ENCODE measurements at places on chromosomes 1 and 21.

DNA sequence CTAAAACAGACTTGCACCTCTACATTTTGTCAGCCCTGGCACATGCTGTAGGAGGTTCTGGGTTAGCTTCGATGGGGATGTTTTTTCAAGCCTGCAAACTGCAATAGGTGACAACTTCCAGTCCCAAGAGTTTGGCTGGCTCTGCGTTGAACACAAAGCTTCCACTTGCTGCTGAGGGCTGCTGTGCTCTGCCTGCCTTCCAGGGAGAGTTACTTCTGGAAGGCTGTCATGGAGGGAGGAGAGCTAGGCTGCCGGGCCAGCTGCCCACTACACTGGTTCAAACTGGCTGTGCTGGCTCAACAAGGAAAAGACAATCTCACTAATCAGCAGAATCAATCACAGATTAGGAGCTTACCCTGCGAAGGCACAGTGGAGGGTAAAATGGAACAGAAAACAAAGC is 46.7 kb upstream of the PPP2R5A start:
- DNase-seq, result no peak

DNA sequence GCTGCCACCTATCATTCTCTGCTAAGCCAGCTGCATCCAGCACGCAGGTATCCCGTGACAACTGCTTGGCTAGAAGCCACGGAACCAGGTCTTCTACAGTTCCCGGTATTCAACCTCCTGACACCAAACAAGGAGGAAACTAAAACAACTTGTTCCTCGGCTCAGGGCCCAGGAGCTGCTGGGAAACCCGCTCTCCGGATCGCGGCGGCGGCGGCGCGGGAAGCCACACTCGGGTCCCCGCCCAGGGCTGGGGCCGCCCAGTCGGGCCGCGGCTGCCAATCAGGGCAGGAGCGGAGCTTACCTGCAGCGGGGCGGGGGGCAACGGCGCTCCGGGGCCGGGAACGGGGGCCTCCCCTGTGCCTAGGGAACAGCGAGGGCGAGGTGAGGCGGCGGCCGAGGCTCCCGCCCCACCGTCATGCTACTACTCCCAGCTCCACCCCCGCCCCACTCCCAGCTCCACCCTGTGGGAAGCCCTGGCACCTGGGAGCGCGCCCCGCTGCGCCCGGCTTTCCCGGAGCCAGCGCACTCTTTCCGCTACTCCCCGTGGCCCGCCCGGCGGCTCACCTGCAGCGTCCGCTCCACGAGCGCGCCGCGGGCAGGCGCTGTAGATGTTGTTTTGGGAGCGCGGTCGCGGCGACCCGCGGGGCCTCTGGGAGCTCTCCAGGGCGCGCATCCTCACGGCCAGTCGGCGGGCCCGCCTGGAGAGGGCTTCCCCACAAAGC is 12.1 kb downstream of the IL24 start:
- no peak for DNase-seq

GRCh38 chr1:178693366-178693765 is 31.7 kb upstream of the RALGPS2 start:
- DNase-seq, result no peak

GRCh38 chr1:37288900-37289299 is 185.5 kb upstream of the ZC3H12A start:
- DNase-seq, result no peak

DNA sequence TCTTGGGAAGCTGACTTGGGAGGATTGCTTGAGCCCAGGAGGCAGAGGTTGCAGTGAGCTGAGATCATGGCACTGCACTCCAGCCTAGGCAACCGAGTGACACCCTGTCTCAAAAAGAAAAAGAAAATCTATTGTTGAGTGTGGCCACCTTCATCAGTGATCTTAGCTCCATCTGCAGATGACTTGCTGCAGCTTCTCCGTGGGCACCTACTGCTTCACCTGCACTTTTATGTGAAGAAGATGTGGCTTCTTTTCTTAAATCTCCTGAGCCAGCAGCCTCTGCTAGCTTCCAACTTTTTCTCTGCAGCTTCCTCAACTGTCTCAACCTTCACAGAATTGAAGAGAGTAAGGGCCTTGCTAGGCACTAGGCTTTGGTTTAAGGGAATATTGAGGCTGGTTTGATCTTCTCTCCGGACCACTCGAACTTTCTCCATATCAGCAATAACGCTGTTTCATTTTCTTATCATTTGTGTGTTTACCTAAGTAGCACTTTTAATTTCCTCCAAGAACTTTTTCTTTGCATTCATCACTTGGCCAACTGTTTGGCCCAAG is 28.0 kb downstream of the AGPAT3 start:
- no peak for DNase-seq

DNA sequence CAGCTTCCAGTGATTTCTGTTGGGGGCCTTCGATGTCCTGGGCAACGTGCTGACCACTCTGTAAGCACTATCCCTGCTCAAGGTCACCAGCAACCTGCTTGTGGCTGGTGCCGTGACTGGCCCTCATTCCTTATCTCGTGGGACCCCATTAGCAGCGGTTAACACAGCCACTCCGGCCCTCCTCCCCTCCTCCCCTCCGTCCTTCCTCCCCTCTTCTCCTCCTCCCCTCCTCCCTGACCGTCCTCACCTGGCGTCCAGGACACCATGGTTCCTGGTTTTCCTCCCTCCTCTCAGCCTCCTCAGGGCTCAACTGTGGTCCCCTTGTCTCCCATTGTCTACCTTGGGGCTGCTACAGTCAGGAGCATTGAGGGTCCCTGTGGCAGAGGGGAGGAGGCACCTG is 157.7 kb downstream of the CAMTA1 start:
- no peak for DNase-seq

- no peak for DNase-seq
Measured at GRCh38 chr1:86507935-86508582, 38.8 kb upstream of the CLCA4 start.

DNA sequence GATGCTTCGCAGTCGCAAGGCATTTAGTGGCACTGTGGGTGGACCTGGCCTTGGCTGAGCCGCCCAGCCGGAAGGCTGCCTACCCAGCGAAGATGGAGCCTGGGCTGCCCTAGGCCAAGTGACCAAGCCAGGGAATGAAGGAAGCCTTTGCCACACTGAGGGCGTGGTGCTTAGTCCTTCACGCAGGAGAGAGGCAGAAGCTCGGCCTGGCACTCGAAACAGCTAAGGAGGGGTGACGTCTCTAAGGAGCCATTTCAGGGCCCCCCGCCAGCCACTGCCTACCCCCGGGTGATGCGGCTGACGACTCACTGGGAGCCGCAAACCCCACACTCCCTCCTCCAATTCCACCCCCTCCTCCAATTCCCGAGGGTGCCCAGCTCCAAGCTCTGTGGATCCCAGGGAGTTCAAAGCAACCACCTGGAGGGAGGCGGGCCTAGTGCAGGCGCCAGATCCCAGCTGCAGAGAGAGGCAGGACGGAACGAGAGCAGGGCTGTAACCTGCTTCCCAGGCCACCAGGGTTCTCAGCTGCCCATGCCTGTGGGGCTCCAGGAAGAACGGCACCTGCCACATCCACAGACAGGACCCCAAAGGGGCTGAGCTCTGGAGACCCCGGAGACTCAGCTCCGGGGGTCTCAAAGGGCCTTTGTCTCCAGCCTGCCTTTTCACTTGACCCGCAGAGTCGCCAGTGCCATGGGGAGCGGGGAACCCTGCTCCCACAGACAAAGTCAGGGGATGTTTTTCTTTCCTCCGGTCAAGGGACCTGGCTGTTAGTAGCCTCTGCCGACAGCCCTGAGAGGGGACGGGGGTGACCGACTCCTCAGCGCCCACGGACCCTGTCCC is 75.8 kb downstream of the ARHGEF16 start:
- DNase-seq, result no peak

DNA sequence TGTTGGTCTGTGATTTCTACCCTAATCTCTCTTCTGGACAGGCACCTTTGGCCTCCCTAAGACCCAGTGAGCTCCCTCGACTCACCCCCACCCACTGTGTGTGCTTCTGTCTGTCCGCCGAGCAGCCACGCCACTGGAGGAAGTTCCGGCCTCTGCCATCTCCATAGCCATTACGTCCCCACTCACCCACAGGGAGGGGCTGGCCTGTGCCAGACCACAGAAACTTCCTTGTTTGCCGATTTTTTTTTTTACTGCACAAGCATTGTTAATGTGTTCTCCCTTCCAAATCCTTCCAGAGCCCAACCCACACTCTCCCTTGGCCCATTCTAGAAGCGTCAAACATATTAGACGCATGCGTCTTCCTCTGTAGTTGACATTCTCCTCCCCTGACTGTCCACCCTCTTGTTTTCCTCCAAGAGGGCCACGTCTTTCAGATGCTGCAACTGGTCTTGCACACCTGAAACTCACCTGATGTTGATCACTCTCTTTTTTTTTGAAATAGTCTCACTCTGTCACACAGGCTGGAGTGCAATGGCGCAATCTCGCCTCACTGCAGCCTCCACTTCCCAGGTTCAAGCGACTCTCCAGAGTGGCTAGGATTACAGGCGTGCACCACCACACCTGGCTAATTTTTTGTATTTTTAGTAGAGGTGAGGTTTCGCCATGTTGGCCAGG is 72.3 kb downstream of the EVA1C start:
- no peak for DNase-seq

- DNase-seq, result no peak
Measured at GRCh38 chr21:29958551-29958950, 18.8 kb upstream of the GRIK1 start.

GRCh38 chr1:226565476-226565875 is 16.9 kb downstream of the STUM start:
- no peak for DNase-seq

- DNase-seq, result no peak
Measured at GRCh38 chr1:6675941-6676340, 25.7 kb downstream of the DNAJC11 start.

DNA sequence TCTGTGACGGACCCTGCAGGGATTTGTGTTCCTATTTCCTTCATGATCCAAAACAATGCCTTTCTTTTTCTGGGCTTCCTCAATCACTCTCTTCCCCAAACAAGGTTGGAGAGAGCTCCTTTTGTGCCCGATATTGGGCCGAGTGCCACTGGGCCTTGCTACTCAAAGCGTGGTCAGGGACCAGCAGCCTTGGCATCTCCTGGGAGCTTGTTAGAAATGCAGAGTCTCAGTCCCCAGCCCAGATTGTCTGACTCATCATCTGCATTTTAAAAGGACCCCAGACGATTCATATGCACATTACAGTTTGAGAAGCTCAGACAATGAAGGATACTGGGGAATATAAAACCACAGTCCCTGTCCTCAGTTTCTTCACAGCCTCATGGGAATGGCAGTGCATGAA is 19.9 kb downstream of the ADORA1 start:
- DNase-seq, result no peak

DNA sequence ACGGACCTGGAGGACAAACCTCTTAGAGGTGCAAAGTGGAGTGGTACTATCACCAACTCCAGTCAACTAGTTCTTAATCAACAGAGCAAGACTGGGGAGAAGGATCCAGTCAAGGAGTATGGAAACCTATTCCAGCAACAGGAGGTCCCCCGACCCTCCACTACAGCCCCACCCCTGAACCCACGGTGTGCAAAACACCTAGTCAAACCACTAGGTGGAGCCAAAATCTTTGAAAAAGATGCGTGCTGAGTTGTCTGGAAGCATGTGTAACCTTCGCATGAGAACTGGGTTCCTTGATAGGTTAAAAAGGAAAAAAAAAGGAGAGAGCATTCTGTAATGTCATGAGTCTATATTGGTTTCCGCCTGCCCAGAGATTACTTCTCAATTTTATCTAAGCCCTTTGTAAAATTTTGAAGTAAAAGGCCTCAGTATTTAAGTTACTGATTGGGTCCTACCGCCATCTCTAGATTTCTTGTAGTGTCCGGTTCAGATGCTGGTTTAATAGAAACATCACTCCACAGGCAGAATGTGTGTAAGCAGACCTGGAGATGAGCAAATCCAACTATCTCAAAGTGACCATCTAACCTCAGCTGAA is 81.9 kb upstream of the HAO2 start:
- peak; percentile 1 for DNase-seq

DNA sequence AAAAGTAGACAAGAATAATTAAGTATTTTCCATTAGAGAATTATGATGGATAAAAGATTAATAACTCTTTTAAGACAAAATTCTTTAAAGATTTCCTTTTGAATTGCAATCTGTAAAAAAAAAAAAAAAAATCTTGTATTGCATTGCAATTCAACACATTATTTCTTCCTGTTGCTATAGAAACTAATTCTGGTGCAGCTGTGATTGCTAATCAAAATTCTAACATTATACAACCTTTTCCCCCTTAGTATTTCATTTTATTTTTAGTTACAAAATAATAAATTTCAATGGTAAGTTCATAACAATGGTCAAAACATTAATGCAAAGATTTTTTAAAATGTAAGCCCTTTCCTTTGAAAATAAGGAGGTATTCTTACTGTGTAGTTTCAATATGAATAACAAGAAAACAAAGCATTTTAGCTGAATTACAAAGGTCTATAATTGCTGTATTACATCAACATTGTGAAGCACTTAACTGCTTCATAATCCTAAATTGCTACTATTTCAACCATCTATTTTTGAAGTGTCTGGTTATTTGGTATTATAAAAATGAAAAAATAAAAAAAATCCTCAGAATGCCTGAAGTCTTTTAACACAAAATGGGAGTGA is 135.0 kb downstream of the SYT14 start:
- no peak for DNase-seq

- DNase-seq, result no peak
Measured at GRCh38 chr1:170823120-170823519, 112.2 kb upstream of the MROH9 start.

GRCh38 chr1:25848531-25848930 is 10.7 kb downstream of the AUNIP start:
- no peak for DNase-seq

DNA sequence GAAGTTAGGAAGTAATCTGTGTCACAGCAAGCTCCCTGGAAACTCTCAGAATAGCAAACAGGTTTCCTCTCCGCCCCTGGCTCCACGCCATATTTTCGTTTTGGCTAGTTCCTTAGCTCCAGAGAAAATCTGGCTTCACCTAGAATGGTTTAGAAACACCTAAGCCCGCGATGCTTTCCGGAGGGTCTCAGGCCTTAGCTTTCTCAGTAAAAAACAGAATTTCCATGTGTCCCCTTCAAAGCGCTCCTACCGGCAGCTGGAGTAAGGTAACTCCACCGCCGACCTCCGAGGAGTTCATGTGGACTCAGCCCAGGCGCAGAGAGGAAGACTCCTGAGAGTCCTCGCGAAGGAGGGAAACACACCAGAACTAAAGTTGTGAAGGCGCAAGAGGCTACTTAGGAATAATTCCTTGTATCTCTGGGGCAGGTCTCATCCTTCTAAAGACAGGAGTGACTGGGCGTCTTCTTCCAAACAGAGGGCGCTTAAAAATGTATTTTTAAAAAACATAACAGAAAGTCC is 406 bp downstream of the KIAA0040 start:
- DNase-seq, result peak; percentile 8

DNA sequence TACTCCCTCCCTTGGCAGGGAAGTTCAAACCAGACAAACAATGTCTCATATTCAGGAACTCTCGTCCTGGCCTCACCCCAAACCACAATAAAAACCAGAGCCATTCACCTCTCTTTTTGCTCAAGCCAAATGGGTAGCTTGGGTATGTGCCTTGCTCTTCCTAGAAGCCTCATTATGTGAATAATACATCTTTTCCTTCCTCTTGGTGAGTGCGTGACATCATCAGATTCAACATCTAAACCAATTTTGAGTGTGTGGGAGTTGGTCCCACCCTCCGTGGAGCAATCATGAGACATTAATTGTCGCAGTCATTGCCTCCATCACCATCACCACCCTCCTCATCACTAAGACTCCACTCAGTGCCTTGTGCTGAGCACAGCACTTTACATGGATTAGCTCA is 482.9 kb downstream of the PTPRU start:
- no peak for DNase-seq

GRCh38 chr21:43034826-43035225 is 40.8 kb downstream of the CBS start:
- DNase-seq, result no peak
